ENCODE measurements at places on chromosomes 5 and 9.
A peak's percentile ranks its signal among the peaks of the same experiment; 100 is the strongest.

GRCh38 chr5:143215690-143216089 lies 187.8 kb downstream of the NR3C1 start:
- DNase-seq: no peak

- peak; percentile 72 for DNase-seq
These were observed 199.7 kb downstream of the GLIS3 start for GRCh38 chr9:4099976-4100735.

DNA sequence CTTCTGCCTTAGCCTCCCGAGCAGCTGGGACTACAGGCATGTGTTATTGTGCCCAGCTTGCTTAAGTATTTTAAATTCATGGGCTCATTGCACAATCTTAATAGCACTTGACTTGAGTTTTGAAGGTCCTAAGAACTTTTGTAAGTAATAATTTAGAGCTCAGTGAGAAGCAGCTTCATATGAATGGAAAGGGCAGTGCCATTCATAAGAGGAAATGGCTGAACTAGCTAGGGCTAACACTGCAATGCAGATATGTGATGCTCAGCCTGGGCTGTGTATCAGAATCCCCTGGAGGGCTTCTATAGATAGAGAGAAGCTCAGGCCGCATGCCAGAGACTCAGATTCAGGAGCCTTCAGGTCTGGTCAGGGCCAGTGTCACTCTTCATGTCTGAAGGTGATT lies 295.5 kb upstream of the DAP start:
- no peak for DNase-seq

GRCh38 chr5:105639068-105639467 lies 2031.7 kb downstream of the EFNA5 start:
- DNase-seq: no peak

GRCh38 chr5:157827423-157827822 lies 31.5 kb downstream of the CLINT1 start:
- peak; percentile 64 for DNase-seq

GRCh38 chr5:111901296-111901695 lies 144.3 kb upstream of the NREP start:
- DNase-seq: no peak

- no peak for DNase-seq
These were observed 63.9 kb upstream of the CCDC180 start for GRCh38 chr9:97243606-97244005.
